ENCODE measurements at places on chromosomes 7 and 10.

DNA sequence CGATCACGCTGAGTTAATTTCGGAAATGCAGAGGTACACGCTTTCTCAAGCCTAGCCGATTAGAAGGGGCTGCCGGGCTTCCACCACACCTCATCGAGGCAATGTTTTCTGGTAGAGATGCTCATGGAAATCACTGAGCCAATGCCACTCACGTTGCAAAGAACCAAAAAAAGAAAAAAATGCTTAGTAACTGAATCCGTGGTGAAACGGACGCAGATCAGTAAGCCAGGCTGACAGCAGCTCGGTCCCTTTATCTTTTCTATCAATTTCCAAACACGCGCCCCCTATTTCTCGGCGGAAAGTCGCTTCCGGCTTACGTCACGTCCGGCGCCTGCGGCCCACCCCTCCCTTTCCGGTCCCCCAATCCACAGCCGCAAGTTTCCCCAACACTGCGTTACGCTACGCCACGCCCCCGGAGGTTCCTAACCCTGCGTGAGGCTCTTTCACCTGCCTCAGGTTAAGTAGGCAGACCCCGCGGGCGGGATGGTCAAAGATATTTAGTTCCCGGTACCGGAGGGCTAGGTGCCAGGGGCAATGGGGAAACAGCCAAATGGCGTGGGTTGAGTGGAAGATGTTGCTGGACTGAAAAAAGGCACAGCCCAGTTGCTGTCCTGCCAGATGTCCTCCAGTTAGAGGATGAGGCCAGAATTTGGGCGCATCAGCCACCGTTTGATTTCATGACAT, at the start of gene NSUN6:
TSS of gene NSUN6 (minus strand) at position 264 of the 684 bp plus-strand sequence. CDS start 384 bp downstream, outside the sequence.
- peak; percentile 87 for DNase-seq

DNA sequence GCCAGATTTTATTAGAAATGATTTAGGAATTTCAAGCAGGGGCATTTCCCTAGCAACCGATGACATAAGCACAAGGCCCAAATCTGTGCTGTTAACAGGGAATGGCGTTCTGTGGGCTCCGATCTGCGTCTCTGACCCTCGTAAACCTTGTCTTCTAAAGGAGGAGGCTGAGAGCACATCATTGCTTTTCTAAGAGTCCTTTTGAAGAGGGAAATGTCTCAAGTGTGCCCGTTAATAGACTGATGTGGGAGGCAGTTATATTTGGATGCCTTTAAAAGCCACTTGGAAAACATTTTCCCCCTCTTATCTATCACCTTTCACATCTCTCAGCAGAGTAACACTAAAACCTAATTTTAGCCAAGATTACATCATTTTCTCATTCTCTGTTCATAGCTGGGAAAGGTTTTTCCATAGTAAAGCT, 424.1 kb upstream of the GALNT17 start:
- no peak for DNase-seq

GRCh38 chr7:16564909-16565426, 38.3 kb downstream of the LRRC72 start:
- peak; percentile 54 for DNase-seq

DNA sequence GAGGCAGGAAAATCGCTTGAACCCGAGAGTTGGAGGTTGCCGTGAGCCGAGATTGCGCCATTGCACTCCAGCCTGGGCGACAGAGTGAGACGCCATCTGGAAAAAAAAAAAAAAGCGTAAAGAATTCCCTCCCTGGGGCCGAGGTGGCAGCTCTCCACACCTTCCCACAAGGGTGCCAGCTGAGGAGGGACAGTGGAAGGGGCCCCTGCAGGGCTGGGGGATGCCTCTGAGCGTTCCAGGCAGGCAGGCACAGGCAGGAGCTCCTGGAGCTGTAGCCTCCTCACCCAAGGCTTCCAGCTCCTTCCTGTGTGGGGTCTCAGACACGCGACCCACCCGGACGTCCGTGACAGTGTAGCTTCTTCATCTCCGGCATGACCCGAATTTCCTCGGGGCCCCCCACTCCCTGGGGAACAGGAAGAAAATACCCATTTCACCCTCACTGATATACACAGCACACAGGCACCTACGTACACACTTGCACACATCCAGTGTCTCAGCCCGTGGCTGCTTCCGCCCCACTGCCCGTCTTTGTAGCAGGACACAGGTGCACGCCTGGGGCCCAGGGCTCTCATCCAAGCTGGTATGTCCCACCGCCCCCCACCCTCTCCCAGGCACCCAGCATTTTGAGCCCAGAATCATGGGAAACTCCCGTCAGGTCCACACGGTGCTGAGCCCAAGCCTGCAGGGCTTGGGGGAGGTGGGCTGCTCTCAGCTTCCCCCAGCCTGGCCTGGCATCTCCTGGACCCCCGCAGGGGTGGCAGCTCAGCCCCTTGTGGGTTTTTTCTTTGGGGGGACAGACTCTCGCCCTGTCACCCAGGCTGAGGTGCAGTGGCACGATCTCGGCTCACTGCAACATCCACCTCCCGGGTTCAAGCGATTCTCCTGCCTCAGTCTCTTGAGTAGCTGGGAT, 25.7 kb downstream of the GRIFIN start:
- no peak for DNase-seq

- DNase-seq = peak; percentile 64
Observed at GRCh38 chr7:3037259-3037658, 6.4 kb downstream of the CARD11 start.

DNA sequence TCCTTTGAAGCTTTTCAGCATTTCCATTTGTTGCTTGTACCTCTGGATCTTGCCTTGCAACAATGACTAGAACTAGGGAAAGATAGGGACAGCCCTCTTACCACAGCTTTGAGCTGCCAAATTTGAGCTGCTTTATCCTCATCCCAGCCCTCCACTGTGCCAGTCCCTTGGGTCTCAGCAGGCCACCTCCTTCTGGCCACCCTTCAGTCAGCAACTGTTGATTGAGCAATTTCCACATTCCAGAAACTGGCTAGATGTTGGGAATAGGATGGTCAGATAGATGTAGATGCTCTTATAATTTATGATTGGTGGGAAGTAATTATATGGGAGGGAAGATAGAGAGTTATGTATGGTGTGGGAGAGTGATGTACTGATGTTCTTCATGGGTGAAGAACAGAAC, 100.1 kb downstream of the ST7 start:
- DNase-seq = no peak

Data from germinal center (tissue), 1 donor.